Mammary epithelial cell (primary cell): ENCODE measurements at places on chromosomes 3 and 15.

GRCh38 chr3:102180280-102180931 lies 254.4 kb upstream of the ZPLD1 start:
- DNase-seq: no peak

- DNase-seq: peak; percentile 71
These were observed 1.6 kb downstream of the OXTR start for GRCh38 chr3:8767667-8768363.

DNA sequence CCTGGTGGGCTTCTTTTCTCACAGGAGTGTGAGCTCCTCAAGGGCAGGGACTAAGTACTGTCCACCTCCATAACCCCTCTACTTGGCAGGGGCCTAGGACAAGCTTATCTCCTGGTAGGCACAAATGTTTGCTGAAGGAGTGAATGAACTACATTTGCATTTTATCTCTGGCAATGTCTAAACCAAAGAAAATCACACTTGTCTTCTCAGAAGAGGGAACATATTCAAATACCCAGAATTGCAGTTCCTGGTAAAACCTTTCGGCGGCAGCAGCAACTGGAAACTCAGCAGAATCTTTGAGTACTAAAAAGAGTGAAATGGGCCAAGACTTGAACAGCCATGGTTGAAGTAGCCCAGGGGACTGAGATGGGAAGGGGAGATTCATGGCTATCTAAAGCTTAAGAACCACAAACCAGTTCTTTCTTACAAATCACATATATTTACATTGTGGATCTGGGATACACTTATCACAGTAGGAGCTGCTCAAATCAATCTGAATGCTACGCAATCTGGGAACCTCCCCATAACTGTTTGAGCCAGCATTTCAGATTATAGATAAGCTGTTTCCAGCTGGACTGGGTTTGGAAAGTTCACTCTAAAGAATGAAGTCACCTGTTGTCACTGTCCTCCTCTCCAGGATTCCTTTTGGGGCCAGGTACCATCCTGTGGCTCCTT lies 18.7 kb upstream of the PTPN9 start:
- DNase-seq: no peak

GRCh38 chr15:39786447-39787056 lies 3.9 kb upstream of the FSIP1 start:
- peak; percentile 42 for DNase-seq

- DNase-seq: no peak
These were observed 138.8 kb downstream of the SEMA6D start for GRCh38 chr15:47856071-47856470.

DNA sequence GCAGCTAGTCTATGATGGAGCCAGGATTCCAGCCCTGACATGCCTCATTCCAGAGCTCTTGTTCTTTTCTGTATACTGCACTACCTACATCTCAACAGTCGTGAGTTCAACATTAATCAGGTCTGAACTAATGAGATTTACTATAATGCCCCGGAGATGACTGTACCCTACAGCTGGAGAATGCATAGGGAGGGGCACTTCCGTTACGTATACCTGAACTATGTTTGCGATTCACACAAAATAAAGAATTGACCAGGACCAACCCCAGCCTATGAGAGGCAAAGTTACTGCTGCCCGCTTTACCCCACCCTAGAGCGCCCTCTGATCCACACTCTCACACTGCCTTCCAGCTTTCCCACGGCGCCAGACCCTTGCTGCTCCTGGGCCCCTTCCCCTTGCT lies 97.0 kb downstream of the IGF2BP2 start:
- peak; percentile 94 for DNase-seq

- peak; percentile 7 for DNase-seq
These were observed 155.9 kb upstream of the ICE2 start for GRCh38 chr15:60634815-60635214.

DNA sequence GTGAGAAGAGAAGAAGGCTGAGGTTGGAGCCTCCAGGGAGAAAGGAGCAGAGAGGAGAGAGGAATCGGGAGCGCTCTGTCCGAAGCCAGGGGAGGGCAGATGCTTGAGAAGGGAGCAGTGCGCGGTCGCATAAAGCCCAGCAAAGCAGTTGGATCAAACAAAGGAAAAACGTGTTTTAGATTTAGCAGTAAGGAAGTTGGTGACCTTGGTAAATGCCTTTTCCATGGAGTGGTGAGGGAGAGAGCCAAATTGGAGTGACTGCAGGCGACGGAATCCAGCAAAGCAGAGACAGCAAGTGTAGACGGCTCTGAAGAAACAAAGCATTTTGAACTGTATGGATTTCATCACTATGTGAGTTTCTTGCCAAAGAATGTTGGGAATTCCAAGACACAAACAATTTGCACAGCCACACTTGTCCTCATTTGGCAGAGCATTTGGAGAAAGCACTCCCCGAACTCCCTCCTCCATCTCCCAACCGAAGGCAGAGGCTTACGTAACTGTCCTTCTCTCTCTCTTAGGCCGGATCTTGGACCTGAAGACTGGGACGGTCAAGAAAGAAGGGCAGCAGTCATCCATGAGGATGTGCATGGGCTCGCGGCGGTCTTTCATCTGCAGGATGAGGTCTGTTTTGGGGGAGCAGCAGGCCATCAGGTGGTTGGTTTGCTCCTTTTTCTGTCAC lies 103.6 kb downstream of the ARNT2 start:
- no peak for DNase-seq

DNA sequence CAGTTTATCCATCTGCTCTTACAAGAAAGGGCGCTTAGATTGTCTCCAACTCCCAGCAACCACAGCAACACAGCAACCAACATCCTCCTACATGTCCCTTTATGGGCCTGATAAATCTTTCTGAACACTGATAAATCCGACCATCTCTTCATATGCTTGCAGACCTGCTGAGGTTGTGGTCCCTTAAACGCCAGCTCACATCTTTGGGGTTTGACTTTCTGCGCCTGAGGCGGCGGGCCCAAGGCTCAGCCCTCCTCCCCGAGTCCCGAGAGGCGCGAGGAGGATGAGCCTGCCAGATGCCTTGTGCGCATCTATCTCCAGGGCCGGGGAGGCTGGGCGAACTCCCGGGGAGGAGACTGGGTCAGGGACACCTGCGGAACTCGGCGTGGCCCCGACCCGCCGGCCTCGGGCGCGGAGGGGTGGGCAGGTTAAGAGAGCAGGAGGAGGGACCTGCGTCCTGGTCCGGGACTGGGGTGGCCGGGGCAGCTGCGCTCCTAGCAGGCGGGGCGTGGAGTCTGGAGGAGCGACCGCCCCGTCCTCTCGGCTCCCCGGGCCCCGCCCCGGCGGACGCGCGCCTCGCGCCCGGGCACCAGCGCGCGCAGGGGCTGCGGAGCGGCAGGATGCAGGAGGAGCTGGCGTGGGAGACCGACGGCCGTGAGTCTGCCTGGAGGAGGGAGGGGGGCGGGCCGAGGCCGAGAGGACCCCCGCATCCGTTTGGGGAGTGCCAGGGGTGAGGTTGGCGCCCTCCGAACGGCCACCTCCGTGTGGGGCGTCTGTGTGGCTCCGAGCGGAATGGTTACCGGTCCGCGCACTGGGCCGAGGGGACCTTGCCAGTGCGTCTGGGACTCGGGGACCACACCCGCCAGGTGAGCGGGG lies at the start of gene ANKDD1A:
Gene ANKDD1A, plus strand, starts transcription at position 592 of the 876 bp plus-strand sequence. Its CDS starts 29 bp downstream, at position 621.
- peak; percentile 57 for DNase-seq

DNA sequence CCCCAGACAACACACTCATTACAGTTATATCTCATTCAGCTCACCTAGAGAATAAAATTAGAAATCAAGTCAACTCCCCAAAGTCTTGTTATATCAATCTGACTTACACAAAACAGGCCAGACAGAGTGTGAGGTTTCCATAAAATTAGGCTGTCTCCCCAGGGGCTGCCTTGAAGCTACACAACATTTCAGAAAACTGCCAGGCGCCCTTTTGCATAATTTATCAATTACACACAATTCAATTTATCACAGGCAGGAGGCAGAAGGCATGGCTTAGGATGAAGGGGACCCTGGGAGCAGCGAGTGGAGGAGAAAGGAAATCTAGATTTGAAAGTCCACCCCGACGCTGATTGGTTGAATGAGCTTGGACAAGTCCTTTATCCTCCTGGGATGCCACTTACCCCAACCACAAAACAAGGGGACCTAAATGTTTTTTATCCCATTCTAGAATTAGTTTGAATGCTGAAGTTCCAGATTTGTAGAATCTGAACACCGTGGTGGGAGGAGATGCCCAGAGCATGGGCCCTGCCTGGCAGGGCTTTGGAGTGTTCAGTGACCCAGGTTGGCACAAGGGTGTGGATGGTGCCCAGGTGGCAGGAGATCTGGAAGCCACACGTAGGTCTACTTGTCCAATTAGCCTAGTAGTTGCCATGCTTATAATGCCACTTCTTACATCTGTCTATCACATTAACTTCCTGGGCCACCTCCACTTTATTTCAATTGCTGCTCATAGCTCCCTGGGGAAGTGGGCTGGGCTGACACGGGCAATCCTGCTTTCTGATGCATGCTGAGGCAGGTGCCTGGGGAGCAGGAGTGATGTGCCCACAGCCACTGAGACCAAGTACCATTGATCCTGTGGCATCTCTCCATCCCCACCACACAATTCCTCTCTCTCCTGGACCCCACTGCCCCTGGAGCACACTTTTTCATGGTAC lies 119.8 kb upstream of the TLE3 start:
- DNase-seq: no peak

- DNase-seq: peak; percentile 71
These were observed 65.4 kb downstream of the BDH1 start for GRCh38 chr3:197490098-197491058.
